ENCODE measurements at places on chromosomes 7 and 10. TPM values are rescaled to one million over a fixed set of nuclear protein-coding genes. Genes with fewer than 3 reads are reported as not detected.

GRCh38 chr10:132865171-132865631, 77.2 kb downstream of the CFAP46 start:
- DNase-seq = peak; percentile 45

- no peak for DNase-seq
These were observed 33.5 kb upstream of the UMAD1 start for GRCh38 chr7:7607010-7607409.

Gene HMX2
- not detected for total RNA-seq

DNA sequence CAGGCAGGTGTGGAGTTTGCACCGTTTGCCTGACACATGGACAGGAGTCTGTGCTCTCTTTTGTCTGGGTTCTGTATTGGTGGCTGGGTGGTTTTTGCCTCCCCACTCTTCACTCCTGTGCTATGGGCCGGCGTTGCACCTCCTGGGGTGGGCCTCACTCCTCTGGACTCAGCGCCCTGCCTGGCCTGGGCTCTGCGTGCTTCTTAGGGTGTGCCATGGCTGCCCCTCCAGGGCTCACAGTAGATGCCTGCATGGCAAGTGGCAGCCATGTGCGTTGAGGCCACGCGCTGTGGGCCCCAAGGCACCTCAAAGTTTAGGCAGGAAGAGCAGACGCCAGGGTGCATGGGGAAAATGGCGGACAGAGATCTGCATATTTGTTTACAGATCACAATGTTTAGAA, 319.8 kb downstream of the ADARB2 start:
- no peak for DNase-seq

Gene CALY
- 0.30 TPM for total RNA-seq

DNA sequence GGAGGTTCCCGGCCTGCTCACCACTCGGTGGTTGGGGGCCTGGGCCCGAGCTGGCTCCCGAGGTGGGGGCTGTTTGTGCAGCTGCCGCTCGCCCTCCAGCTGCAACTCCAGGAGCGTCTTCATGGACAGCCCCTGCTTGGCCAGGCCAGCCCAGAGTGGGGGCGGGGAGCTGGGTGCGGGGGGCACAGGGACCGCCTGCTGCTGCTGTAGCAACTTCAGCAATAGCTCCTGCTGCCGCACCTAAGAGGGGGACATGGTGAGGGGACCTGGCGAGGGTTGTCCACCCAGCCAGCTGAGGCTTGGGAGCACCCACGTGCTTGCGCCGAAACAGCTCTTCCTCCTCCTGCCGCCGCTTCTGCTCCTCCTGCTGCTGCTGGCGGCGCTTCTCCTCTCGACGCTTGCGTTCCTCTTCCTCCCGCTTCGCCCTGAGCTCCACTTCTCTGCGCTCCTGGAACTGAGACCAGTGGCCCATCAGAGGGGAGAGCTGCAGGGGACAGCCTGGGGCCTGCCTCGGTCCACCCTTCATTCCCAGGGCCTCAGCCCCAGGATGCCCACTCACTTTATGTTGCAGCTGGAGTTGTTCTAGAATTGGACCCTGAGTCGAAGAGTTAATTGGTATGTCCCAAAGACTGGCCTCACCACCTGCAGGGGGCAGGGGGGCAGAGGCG, 9.6 kb downstream of the GNB2 start:
- DNase-seq = no peak

DNA sequence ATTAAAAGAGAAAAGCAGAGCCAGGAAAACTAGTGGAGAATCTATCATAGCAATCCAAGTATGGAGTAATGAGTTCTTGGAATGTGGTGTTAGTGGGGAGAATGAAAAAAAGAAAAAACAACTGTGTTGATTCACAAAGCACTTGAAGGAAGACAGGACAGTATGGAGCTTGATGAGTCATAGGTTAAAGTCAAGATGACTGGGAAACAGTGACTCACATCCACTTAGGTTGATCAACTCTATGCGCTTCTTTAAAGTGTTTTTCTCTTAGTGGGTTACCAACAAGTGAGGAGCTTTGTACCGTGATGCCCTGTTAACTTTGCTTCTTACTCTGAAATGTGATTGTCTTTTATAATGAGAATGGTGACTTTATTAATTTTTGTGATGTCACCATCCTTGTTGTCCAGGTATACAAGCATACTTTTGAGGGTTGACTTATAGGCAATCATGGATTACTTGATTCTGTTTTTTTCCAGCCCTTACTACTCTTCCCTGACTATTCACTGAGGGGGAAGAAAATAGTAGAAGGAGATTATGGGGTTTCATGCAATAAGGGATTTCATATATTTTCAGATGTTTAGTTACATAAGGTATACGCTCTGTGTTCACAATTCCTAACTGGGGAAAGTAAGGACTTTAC, 32.1 kb upstream of the MDFIC start:
- DNase-seq = no peak

DNA sequence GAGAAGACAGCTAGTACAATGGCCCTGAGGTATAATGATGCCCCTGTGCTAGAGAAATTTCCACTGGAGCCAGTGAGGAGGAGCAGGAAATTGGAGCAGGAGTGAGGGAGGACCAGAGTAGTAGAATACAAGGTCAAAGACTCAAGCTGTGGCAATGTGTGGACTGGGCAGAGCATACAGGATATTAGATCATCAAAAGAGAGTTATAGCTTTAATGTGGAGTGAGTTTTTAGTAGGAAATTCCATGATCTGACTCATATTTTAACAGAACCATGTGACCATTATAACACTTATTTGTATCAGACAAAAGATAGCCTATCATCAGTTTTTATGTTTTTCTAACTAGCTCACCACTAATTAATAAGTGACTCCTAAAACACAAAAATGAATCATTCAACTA, 154.1 kb downstream of the DGKB start:
- no peak for DNase-seq

- DNase-seq = no peak
These were observed 975.2 kb downstream of the SORCS1 start for GRCh38 chr10:106189292-106189691.

Measured in suprapubic skin (tissue), 4 donors.